ENCODE measurements at places on chromosomes 1 and 21.

DNA sequence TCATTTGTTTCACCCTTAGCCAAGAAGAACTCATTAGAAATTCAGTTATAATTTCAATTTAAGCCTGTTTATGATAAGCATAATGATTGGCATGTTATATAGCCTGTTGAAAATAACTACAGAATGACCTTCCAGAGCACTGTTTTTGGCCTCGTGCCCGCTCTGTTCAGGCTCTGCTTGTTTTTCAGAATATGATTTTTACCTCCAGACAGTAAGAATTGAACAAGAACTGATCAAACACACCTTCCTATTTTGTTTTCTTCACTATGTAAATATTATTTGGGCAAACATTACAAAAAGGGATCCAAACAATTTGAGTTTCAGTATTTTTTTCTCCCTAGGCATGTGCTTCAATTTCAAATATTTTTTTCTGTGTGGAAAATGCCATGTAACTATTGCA lies 48.1 kb upstream of the ANGPTL1 start:
- DNase-seq: no peak

GRCh38 chr1:232622378-232622777 lies 7.6 kb downstream of the SIPA1L2 start:
- DNase-seq: no peak

GRCh38 chr21:43643193-43643592 lies 16.1 kb downstream of the HSF2BP start:
- no peak for DNase-seq

GRCh38 chr1:160081261-160081936 lies at the start of gene KCNJ9:
KCNJ9 (plus strand) TSS chr1:160081538; CDS start chr1:160084031, 2,493 bp downstream.
- no peak for DNase-seq

DNA sequence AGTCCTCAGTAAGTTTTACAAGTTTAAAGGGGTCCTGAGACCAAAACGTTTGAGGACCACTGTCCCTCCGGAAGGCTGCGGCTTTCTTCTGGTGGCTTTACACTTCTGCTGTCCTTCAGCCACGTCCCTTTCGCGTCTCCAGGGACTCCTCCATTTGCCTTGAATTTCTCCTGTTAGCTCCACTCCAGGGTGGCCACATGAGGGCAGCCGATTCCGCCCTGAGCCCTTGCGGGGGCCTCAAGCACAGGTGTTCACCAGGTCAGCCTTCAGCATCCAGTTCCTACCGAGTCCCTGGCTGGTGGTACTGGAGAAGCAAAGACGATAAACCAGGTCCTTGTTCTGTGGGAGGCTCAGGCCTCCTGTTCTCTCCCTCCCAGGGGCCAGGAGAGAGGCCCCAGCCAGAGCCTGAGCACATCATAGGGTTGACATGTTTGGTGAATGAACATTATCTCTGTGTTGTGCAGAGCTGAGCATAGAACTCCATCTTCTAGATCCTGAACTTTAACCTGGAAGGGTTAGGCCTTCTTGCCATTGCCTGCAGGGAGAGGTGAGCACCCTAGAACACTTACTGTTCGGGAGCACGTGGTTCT lies 27.4 kb upstream of the COQ8A start:
- peak; percentile 39 for DNase-seq

GRCh38 chr1:13860031-13860430 lies 160.0 kb downstream of the PRDM2 start:
- no peak for DNase-seq

GRCh38 chr1:106937104-106937503 lies 119.4 kb upstream of the PRMT6 start:
- DNase-seq: no peak

DNA sequence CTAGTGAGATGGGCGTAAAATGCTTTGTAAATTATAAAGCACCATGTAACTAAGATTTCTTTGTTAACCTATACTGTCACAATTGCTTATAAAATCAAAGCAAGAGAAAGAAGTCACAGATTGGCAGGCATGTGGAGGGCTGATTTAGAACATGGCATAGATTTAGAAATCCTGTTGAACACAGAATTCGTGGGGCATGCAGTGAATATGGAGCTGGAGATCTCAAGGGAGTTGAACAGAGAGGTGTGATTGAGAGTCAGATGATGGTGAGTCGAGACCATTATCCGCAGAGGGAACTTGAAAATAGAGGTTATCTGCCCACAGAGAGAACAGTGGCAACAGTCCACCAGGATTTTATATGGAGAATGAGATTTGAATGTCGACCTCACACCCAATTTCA lies 27.6 kb downstream of the PBX1 start:
- no peak for DNase-seq

GRCh38 chr1:54312796-54313316 lies 93.3 kb downstream of the SSBP3 start:
- no peak for DNase-seq

GRCh38 chr21:32918478-32919120 lies 107.1 kb upstream of the OLIG2 start:
- no peak for DNase-seq

- DNase-seq: peak; percentile 79
These were observed 5.4 kb downstream of the OBSCN start for GRCh38 chr1:228212966-228213844.

- DNase-seq: peak; percentile 68
These were observed 34.9 kb downstream of the ECE1 start for GRCh38 chr1:21255284-21255942.

DNA sequence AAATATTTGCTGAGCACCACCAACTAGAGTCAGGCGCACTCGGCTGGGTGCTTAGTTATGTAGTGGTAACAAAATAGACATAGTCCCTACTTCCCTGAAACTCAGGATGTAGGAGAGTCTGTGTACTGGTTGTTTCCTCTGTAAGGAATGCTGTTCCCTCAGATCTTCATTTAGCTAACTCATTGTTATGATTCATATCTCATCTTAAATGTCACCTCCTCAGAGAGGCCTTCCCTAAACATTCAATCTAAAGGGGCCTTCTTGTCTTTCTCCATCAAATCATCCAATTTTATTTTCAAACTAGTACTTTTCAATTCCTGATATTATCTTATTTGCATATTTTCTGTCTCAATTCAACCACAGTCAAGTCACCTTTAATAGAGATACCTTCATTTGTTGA lies 132.9 kb downstream of the PIK3R3 start:
- DNase-seq: no peak

DNA sequence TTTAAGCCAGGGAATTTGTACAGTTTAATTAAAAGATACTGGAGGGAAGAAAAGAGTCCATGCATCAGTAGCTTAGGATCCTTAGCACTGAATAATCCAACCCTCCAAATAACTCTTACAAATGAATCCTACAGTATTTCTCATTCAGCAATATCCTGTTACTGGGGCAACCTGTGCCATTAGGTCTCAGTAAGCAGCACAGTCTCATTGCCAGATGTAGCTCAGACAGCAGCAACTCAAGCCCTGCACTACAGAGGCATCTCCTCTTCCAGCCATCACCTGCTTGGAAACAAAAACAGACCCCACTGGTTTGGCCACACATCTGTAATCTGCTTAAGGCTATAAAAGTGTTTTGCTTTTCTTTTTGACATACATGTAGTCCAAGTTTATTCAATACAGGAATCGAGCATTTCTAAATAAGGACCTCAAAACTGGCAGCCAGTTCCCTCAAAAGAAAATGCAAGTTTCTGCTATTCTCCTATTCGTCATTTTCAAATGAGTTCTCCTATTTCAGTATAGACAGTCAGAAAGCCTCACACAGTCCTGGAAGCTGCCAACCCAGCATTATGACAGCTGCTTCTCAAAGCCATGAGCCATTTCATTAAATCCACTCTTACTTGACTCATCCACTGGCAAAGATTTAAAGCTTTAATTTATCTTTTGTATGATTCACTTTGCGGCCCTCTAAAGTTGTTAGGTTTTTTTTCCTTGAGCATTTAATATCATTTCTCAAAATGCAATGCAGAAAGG lies 129.0 kb downstream of the APP start:
- DNase-seq: no peak

- DNase-seq: no peak
These were observed 18.8 kb downstream of the TMPRSS15 start for GRCh38 chr21:18384771-18385170.

DNA sequence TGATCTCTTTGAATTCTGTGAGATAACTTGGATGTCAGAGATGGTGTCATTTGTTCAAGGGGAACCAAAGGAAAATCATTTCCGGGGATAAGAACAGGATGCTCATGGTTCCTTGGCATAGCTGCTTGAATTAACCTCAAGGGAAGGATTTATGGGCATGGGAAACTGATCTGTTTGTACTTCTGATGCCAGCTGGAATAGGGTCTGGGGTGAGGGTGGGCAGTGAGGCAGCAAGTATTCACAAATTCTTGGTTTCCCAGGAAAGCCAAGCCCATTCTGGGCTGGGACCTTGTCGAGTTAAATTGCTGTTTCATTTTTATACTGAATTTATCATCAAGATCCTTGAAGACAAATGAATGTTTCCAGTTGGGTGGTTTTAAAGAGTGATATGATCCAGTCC lies 14.1 kb downstream of the INTS3 start:
- no peak for DNase-seq

DNA sequence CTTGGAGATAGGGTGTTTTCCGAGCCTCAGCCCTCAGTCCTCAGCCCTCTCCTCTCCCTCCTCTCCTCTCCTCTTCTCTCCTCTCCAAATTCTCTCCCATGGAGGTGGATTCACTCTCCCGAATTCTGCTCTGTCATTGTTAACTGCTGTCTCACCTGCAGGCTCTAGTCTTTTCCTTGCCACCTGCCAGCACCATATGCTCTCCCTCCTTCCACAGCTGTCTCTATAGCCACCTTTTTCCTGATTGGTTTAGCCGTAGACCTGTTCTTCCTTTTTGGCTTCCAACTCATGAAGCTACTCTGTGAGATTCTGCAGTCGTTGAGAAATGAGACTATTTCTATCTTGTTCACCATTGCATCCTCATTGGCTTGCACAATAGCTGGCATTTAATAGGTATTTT lies 19.7 kb downstream of the COG2 start:
- DNase-seq: no peak

GRCh38 chr1:62882201-62883104 lies 98.5 kb downstream of the ATG4C start:
- DNase-seq: no peak

- no peak for DNase-seq
These were observed 111.1 kb downstream of the GLUL start for GRCh38 chr1:182280504-182280900.

- DNase-seq: no peak
These were observed 87.2 kb upstream of the CNIH3 start for GRCh38 chr1:224528900-224529299.

DNA sequence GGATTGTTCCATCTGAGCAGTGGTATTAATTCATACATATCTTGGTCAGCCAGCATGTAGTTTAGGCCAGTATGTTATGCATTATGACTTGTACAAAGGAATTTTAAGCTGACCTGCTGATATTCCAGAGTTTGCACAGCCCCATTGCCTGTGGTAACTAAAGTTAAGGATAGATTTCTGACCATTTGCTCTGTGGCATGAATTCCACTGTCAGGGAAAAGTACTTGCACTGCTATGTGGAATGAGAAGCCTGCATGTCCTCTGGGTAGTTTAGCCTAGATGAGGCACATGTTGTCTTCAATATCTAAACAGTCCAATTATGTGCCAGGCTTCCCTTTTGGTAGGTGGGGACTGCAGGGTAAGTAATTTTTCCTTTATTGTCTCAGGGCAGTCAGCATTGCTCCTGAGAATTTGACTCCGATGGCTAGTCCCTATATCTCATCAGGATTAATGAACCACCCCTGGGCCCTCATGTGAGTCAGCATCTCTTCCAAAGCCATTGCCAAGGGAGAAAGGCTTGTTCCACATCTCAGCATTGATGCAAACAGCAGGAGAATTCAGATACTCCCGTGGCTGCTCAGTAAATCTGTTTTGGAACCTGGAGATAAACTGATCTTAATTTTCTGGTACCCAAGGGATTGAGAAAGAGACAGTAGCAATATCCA lies 30.2 kb downstream of the NEK7 start:
- no peak for DNase-seq

GRCh38 chr1:244405856-244406255 lies 45.9 kb downstream of the ADSS2 start:
- DNase-seq: no peak

- DNase-seq: no peak
These were observed 137.1 kb downstream of the PBX1 start for GRCh38 chr1:164695956-164696665.

DNA sequence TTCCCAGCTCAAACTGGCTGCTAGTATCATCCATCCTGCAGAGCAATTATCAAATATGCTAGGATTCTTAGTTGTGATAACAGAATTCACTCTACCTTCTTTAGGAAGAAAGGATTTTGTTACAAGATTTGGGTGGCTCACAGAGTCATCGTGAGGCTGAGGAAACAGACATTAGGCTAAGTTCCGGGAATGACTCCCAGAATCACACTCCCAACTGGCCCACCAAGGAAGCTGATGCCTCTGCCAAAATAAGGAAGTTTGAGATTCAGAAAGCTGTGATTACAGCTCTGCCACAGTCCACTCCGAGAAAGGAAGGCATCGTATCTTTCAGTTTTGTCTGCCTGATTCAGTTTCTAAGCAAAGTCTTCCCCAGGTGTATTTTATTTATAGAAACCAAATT lies 50.6 kb upstream of the LYPLAL1 start:
- no peak for DNase-seq

- DNase-seq: no peak
These were observed 55.0 kb downstream of the WNT9A start for GRCh38 chr1:227892489-227893299.

DNA sequence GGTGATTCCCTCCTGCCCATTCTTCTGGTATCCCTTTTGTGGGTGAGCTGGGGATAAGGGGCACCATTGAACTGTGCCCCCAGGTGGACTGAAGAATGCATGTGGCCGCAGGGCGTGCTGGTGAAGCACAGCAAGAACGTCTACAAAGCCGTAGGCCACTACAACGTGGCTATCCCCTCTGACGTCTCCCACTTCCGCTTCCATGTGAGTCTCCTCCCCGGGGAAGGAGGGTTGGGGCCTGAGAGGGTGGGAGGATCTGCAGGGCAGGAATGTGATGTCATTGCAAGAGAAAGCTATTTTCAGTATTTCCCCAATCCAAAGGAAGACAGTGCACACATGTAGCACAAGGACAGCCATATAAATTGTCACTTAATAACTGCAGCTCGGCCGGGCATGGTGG lies 7.5 kb upstream of the KPNA6 start:
- DNase-seq: no peak

- DNase-seq: no peak
These were observed 141.9 kb downstream of the PEX14 start for GRCh38 chr1:10616696-10617095.

- no peak for DNase-seq
These were observed 109.4 kb downstream of the NRDC start for GRCh38 chr1:51768971-51769588.

DNA sequence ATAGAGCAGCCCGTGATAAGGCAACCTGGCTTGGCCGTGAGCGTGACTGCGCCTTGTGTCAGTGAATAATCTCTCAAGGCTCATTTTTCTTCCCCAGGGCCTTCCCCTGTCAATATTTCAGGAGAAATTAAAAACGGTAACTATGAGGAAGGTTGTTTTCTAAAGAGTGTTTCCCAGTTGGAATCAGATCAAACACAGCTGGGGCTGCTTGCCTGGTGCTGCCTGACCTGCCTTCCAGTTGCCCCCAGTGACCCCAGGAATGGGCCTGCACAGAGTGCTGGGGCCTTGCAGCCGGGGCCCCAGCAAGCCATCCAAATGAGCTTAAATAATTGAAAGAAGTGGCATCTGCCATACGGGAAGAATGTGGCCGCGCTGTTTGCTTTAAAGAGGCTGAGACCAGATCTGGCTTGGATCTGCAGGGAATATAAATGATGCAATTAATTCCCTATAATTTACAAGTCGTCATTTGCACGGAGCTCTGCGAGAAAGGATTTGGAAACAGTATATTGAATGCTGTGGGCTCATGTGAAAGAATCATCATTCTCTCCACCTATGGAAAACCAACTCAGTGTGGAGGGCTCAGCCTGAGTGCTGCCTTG lies 203.9 kb downstream of the C1orf94 start:
- DNase-seq: no peak

Measured in stimulated activated naive B cell treated with anti-CD40 and anti-IgM and Interleukin-4, amounts not matched to agents 10 μg/mL and 1 μg/mL and 100 μg/mL, for 72 hours (primary cell).